T-cell (primary cell): ENCODE measurements at places on chromosomes 16 and 17. TPM values are rescaled to one million over a fixed set of nuclear protein-coding genes. Genes with fewer than 3 reads are reported as not detected.

- DNase-seq: no peak
Measured at GRCh38 chr16:10098991-10099390, 83.2 kb downstream of the GRIN2A start.

- no peak for DNase-seq
Measured at GRCh38 chr16:77434022-77434529, 758 bp downstream of the ADAMTS18 start.

GRCh38 chr16:84553873-84554399 lies 49.5 kb upstream of the MEAK7 start:
- peak; percentile 59 for DNase-seq

DNA sequence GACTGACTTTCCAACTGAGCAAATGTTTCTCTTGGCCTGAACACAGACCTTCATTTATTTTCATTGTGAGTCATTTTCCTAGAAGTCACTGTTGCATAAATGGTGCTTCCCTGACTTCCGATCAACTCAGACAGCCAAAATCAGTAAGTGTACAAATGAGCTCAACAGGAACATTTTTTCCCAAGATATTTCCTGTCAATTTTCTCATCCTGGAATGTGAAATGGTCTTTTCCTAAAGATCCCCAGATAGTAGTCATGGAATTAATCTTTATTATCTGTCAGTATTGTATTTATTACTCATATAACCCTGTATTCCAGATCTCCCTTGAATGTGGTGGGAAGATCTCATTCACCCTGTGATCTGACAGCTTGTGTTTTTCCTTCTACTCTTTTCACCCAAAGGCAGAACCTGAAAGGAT lies 360.3 kb upstream of the KIF2B start:
- DNase-seq: no peak

GRCh38 chr16:73197598-73197997 lies 149.7 kb upstream of the ZFHX3 start:
- DNase-seq: no peak

- DNase-seq: no peak
Measured at GRCh38 chr17:10920558-10921108, 82.7 kb upstream of the PIRT start.

GRCh38 chr17:49151996-49152395 lies 19.4 kb downstream of the B4GALNT2 start:
- DNase-seq: no peak

DNA sequence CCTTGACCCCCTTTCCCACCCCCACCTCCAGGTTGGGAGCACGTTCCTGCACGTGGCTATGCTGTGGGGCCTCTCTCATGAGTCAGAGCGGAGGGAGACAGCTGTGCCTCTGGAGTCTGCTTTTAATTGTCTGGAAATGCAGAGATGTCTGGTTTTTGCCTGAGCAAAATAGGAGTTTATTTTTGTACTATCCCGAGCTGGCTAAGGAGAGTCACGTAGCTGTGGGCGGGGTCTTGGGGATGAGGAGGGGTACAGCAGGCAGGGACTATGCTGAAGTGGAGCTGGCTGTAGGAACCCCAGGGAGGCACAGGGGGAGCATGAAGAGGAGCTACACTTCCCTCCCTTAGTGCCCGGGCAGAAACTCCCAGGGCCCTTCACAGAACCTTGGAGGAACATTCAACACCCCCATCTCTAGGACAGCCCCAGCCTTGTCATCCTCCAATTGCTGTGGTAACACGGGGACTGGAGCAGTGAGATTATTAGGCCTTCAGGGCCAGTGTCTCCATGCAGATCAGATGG lies 44.7 kb upstream of the LGALS9 start:
- DNase-seq: no peak

GRCh38 chr17:78539781-78540180 lies 37.4 kb downstream of the DNAH17 start:
- no peak for DNase-seq

GUCY2D gene
- total RNA-seq: not detected

KCNH6 gene
- total RNA-seq: not detected

RPL23 gene
- total RNA-seq: 1,743 TPM

RHBDF1 gene
- total RNA-seq: 0.53 TPM

TLCD2 gene
- 0.59 TPM for total RNA-seq
